ENCODE measurements at places on chromosomes 12 and 14.

DNA sequence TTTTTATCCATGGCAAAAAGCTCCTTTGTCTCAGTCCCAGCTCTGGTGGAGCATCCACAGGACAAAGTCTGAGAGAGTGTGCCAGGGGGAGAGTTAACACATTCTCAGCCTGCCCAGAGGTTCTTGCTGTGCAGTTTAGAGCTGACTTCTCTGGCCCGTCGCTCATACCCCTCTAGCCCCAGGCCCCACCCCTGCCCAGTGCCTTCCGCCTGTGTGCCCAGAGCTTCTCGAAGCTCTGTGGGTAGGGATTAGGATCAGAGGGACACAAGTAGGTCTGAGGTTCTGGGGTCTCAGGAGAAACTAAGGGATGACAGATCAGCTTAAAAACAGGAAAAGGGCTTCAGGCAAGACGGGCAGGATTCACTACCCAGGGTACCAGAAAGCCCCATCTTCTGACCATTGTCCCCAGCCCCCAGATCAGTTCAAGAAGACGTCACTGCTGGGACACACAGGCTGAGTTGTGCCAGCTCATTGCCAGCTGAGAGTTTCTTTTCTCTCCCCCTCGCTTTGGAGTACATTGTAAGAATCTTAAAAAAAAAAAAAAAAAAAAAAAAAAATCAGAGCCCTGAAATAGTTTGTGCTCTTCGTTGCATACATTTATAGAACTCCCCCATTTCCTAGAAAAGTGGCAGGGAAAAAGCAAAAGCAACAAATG, 127.0 kb downstream of the GCH1 start:
- no peak for DNase-seq

GRCh38 chr12:73589220-73589619, 948.4 kb upstream of the ATXN7L3B start:
- DNase-seq = no peak

GRCh38 chr14:104924421-104925213, at the start of gene PLD4:
PLD4 (plus strand) TSS chr14:104924879; CDS start chr14:104927141, 2,262 bp downstream.
- DNase-seq = no peak

DNA sequence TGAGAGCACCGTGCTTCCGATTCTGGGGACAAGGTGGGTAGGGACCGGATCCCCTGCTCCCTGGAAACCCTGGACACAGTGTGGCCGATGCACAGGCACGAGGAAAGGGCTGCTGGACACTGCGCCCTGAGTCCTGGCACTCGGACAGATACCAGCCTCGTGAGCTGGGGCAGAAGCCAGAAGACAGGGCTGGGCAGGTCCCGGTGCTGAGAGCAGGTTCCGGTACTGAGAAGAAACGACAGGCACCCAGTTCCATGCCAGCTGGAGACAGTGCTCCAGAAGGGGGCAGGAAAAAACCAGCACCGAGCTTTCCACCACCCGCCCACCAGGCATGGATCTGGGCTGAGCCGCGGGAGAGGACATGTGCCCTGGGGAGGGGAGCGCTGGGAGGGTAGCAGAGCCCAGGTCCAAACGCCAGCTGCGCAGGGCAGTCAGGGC, 6.5 kb downstream of the XRCC3 start:
- DNase-seq = no peak

DNA sequence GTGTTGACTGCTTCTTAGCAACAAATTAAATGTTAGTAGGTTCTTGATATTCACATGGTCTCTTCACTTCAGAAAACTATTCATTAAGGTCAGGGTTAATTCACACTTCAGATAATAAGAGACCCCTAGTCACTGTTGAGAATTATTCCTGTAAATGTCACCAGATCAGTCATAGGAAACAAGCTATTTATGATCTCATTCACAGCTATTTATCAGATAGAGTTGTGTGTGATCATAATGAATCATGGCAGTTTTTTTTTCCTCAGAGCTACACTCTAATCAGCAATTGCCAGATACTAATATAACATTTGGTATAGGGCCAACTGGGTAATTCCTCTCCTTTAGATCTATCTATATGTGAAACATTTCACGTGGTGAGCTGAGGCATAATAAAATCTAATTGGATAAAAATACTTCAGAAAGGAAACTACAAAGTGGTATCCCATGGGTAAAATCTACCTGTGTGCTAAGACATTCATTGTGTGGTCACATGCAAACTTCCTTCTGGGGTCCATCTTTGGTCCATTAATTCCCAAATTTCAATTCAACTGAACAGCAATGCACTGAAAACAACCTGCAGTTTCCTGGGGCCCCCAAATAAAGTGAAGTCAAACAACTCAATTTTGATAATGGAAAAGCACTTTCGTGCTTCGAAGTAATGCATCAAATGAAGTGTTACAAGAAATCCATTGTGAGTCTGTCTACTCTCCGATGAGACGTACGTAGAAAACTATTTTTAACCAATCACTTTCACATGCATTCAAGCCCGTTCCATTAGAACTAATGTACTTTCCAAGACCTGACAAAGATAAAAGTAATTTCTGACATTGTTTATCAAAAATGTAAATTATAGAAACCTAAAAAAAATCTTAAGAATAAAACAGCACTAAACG, 197.0 kb downstream of the ACSS3 start:
- no peak for DNase-seq

DNA sequence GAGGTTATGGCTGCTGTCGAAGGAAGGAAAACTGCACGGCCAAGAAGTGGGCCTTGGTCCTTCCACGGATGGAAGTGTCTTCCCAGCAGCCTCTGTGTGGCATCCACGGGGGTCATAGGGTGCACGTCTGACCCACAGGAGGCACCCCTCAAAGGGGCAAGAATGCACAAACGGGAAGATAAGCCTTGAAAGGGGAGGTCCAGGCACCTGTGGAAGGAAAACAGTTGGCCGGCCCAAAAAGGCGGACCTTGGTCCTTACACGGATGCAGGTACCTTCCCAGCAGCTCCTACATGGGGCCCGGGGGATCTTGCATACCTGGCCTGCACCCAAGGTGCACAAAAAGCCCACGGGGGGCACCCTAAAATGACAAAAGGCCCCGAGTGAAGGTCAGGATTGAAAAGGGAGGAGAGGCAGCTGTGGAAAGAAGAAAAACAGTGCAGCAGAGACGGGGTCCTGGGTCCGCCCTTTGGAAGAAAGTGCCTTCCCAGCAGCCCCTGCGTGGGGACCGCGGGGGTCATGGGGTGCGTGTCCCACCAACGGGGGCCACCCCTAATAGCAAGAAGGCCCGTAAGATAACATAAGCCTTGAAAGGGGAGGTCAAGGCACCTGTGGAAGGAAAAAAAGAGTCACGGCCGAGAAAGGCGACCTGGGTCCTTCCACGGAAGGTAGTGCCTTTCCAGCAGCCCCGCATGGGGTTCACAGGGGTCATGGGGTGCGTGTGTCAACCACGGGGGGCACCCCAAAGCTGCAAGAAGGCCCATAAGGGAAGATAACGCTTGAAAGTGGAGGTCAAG, 276.1 kb downstream of the ALG10 start:
- no peak for DNase-seq

- DNase-seq = no peak
Observed at GRCh38 chr14:104964546-104964945, 13.6 kb downstream of the AHNAK2 start.

Data from K562 (cell line).